NT2/D1 (cell line): ENCODE measurements at places on chromosomes 12 and 14.
A peak's percentile ranks its signal among the peaks of the same experiment; 100 is the strongest.

DNA sequence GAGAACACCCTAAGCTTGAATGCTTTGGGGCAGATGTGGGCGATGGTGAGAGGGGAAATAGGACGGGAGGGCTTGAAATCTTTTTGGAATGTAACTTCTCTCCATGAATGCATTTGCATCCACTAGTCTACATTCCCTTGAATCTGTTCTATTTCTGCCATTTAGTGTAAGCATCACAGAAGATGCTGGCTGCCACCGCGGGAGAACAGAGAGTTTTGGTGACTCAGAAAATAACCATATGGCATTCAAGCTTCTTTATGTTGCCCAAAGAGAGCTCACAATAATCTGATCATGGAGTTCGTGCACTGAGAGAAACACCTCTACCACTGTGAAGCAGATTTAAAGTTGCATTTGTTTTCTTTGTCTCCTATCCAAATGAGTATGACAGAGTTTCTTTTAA is 52.6 kb upstream of the OTX2 start:
- no peak for DNase-seq

DNA sequence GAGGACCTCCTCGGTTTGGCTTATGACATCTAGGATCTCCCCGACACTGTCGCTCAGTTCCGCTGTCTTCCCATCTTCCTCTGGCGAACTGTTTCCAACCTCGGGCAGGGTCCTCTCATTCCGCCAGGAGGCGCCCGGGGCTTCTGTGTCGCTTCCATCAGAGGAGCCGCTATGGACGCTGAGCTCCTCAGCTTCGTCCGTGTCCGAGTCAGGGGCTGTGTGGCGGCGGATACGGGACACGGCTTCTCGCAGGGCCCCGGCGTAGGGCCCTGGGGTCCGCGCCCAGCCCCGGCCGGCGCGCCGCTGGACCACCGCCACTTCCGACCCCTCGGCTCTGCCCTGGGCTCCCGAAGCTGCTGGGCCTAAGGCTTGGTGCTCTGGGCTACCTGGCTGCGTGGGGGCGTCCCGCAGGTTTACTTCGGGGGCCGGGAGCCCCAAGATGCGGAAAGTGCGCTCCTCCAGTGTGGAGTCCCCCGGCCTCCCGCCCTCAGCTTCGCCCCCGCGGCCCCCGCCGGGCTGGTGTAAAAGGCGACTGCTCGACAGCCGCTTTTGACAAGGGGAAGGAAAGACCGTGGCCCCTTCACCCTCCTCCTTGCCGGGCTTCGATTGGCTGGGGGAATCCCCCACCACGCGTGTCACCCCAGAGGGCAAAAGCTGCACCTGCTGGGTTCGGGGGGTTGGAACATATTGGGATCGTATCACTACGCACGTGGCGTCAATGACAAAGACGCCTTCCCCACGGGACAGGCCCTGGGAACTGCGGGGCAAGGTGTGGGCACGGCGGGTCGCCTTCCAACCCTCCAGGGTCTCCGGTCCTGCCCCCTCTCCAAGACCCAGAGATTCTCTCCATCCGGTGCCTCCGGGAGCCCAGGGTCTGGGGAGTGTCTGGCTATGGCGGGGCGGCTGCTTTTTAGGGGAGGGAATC is 2.1 kb downstream of the DDN start:
- peak; percentile 58 for DNase-seq

DNA sequence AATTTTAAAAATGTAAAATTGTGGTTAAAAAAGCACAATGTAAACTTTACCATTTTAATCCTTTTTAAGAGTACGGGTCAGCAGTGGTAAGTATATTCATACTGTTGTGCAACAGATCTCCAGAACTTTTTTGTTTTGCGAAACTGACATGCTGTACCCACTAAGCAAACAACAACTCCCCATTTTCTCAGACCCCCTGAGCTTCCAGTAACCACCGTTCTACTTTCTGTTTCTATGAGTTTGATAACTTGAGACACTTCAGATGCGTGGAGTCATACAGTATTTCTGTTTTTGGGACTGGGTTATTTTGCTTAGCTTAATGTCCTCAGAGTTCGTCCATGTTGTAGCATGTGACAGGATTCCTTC is 38.0 kb downstream of the CHST11 start:
- no peak for DNase-seq

DNA sequence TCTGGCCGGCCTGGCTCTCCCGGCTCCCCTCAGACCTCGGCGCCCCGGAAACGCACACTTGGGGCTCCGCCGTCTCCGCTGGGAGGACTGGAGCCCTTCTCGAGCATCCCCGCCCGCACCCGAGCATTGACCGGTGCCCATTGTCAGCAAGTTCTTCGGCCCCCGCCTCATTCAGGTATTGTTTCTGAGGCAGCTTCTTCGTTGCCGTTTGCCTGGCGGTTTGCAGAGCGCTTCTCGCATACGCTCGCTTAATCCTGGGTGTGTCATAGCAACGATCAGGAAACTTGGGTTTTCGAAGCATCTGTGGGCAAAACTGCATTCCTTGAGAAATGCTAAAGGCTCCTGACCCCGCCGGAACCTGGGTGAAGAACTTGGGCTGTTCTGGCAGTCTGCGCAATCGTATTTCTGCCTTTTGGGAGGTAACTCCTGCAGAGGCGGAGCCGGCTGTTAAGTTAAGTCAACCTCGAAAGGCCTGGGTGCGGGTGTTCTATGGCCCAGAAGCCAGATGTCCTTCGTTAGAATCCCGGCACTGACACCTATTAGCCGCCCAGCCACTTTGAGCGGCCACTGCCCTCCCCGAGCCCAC is 518 bp downstream of the GSKIP start:
- peak; percentile 15 for DNase-seq
